Mesenteric fat pad (tissue), 1 donor: ENCODE measurements at places on chromosomes 6 and 20.

DNA sequence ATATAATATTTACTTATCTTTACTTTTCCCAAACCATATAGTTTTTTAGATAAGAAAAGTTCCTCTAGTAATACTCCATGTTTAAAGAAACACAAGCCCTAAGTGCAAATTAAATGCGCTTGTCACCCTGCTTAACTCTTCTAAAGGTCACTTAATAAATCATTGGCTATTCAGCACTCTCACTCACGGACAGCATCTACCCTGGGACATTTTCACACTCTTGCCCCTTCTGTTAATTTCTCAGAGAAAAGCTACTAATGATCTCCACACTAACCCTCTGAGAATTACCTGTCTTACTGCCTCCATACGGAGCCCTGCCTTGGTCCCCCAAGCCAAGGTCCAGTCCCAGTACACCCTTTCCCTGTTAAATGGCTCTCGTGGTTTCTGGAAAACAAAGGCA lies 102.2 kb downstream of the NRN1 start:
- DNase-seq, result no peak

DNA sequence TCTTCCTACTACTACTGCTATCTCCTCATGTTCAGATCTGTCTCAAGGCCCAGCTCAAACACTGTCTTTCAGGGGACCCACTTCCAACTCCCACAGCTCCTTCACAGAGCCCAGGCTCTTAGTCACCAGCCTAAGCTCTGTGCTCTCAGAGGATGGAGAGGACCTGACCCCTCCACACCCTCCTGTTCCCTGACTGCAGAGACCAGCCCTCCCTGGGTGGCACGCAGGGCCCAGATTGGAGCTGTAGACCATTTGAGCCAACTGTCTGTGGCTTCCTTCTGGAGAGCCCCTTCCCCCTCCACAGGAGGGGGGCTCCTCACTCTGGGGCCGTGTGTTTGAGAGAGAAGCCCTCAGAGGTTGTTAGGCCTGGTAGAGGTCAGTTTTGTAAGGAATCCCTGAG lies 9.8 kb downstream of the SNPH start:
- no peak for DNase-seq

- no peak for DNase-seq
These were observed 335.3 kb upstream of the NT5E start for GRCh38 chr6:85114581-85114935.

- DNase-seq, result no peak
These were observed 187.5 kb downstream of the EDN1 start for GRCh38 chr6:12477616-12478015.

DNA sequence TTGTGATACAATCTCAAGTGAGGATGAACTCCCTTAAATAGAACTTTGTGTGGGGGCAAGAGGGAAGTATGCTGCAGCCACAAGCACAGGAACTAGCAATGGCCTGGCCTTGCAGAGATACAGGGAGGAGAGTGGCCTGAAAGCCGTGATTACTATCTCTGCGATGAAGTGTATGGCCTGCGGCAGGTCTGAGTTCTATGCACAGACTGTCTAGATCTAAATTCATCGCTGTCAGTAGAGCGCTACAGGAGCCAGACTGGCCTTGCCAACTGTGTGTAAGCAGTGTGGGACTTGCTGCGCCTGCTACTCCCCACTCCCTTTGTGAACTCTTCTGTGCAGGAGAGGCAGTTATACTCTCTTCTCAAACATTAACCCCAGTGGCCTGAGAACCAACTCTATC lies 997.0 kb downstream of the GRIK2 start:
- no peak for DNase-seq

DNA sequence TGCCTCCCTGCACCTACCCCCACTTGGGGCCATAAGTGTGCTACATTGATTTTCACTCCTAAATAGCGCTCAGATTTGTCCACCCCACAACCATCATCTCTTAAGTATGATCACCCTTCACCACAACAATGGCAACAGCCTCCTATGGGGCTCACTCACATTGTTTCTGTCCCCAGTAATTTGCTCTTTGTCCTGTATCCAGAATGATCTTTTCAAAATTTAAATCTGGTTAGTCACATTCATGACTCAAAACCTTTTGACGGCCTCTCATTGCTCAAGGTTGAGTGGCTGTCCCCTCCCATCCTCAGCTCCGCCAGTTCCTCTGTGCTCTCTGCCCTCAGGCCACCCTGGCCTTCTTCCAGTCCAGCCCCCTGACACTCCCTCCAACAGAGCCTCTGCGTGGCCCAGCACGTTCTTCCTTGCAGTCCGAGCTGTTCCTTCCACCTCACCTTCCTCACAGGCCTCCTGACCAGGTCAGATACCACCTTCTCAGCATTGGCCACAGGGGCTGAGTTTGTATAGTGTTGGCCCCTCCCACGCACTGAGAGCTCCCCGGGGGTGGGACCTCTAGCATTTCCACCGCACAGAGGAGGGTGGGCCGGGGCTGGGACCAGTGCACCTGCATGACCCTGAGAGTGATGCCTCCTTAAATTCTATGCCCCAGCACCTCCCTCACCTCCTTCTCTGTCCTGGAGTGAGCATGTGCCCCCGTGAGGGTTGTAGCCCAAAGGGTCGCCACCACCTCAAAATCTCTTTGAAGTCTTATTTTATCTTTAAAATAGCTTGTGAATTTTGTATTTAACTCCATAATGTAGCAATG lies 2.4 kb upstream of the PPP1R3G start:
- no peak for DNase-seq

DNA sequence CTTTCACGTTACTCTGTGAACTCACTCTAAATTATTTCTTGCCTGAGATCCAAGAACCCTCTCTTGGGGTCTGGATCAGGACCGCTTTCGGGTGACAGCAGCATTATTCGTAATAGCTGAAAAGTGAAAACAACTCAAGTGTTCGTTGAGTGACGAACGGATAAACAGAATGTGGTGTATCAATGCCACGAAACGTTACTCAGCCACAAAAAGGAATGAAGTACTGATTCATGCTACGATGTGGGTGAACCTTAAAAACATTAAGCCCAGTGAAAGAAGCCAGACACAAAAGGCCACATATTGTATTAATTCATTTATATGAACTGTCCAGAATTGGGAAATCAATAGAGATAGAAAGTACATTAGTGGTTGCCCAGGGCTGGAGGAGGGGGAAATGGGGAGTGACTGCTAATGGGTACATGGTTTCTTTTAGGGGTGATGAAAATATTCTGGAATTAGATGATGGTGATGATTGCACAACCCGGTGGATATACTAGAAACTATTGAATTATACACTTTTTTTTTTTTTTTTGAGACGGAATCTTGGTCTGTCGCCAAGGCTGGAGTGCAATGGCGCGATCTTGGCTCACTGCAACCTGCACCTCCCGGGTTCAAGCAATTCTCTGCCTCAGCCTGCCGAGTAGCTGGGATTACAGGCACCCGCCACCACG lies 8.4 kb downstream of the PTGIS start:
- peak; percentile 51 for DNase-seq

- no peak for DNase-seq
These were observed 60.6 kb downstream of the SSR1 start for GRCh38 chr6:7252390-7252789.

GRCh38 chr6:35906499-35906846 lies 14.4 kb downstream of the SRPK1 start:
- no peak for DNase-seq

DNA sequence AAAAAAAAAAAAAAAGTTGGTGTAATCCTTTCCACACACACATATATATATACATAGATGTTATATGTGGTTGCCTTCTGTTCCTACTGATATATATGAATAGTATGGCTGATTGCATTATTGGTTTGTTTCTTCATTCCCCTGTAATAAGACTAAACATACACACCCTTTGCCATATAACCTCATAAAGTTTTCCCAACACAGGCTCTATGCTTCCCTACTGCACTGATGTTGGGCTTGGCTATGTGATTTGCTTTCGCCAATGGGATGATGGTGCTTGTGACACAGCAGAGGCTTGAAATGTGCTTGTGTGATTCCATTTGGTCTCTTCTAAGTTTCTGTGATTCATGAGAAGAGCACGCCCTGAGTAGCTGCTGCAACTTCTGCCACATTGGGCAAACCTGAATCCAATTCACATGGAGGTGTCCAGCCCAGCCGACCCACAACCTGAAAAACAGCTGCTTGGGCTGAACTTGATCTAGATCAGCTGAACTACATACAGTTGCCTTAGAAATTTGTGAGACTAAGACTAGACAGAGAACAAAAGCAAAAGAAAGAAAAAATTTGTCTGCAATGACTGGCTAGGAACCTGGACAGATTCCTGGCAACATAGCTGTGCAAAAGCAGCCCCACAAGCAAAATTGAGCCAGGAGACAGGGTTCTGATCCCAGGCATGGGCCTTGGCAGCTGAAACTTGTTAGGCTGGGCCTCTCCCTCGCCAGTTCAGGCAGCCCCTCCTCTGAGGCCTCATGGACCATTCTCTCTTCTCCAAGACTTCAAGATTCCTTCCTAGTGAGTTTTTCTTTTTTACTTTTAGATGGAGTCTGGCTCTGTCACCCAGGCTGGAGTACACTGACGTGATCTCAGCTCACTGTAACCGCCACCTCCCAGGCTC lies 13.4 kb upstream of the TBC1D20 start:
- no peak for DNase-seq

DNA sequence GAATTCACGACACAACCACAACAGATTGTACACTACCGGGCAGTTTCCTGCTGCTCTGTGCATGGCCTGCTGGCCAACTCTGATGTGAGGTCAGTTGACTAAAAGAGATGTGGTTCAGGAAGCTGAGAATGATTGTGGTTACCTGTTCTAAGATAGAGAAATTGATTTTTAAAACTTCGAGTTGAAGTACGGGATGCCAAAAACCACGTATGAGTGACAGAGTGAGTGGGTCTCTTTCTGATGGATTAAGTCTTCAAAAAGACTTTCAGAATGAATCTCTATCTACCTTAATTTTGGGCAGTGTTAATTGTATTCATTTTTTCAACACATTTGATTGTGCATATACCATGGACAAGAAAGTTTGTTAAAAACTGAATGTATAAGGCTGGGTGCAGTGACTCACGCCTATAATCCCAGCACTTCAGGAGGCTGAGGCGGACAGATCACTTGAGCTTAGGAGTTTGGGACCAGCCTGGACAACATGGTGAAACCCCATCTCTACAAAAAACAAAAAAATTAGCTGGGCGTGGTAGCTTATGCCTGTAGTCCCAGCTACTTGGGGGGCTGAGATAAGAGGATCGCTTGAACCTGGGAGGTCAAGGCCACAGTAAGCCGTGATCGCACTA lies 121.2 kb downstream of the SGK1 start:
- no peak for DNase-seq

DNA sequence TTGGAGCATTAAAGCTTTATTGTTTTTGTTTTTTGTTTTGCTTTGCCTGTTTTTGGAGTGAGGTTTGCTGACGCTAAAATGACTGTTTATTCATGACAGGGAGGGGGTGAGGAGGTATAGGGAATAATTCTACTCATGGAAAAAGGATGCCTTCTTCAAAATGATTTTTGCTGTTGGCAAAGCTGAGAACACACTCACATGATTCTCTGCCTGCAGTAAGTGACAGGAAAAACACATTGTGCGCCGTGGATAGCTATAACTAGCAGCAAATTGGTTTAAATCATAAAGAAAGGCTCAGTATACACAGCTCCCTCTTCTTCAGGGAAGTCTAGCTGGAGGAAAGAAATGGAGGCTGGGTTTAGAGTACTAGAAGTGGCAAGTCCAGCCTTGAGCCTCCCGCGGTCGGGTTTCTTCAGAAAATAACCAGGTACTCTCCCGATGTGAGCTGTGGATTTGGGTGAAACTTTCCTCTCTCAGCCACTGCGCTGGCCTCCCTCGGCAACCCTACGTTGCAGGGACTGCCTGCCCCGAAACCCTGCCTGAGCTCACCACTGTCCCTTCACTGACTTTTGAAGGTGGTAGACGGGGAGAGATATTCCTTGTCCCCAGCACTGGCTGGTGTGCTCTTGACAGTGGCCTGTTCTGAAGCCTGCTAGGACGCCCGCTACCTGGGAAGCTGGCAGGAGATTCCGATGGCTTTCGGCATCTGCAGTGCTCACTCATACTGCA lies 278.2 kb downstream of the NRN1 start:
- DNase-seq, result peak; percentile 16

GRCh38 chr6:13280254-13280653 lies 48.1 kb downstream of the TBC1D7 start:
- no peak for DNase-seq

DNA sequence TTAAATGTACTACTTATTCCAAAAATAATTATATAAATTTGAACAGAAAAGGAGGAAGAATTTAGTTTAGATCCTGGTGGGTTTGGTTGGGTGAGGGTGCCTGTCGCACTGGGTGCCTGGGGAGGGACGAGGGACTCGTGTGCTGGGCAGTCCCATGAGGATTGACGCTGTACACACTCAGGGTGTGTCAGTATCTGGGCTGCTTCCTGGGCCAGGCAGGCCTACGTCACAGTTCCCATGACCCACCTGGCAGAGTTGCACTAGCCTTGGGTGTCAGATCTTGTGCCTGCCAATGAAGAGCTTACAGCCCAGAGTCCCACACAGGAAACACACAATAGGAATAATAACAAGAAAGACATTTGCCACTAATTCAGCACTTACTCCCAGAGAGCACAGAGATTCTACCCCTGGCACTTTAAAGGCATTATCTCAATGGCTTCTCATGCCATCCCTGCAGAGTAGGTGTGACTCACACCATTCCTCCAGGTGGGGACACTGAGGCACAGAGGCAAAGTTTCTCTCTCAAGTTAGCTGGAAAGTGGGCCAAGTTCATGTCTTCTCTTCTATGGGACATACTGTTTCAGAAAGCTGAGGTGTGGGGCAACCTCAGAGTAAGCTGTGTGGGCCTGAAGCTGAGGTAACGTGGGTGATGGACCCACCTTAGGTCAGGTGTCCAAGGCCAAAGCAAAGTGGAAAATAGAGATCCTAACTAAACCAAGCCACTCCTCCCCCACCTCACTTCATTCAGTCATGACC lies 1.3 kb upstream of the SDCBP2 start:
- peak; percentile 88 for DNase-seq

DNA sequence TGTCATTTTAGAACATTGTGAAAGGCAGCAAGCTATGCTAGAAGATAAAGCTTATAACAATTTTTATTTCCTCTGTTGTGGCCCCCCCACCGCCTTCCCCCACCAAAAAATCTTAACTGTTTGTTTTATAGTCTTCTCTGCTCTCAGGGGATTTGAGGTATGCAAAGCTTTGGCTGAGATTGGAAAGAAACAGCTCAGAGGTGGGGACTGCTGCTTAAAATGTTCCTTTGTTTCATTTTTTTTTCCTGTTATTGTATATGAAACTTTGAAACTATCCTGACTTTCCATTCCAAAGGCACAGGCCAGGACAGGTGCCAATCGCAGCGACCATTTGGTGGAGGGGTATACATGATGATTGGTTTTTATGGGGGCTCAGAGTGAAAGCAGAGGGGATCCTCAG lies 114.7 kb upstream of the PHACTR1 start:
- DNase-seq, result no peak
